ENCODE measurements at places on chromosomes 13 and 19.
A peak's percentile ranks its signal among the peaks of the same experiment; 100 is the strongest.

DNA sequence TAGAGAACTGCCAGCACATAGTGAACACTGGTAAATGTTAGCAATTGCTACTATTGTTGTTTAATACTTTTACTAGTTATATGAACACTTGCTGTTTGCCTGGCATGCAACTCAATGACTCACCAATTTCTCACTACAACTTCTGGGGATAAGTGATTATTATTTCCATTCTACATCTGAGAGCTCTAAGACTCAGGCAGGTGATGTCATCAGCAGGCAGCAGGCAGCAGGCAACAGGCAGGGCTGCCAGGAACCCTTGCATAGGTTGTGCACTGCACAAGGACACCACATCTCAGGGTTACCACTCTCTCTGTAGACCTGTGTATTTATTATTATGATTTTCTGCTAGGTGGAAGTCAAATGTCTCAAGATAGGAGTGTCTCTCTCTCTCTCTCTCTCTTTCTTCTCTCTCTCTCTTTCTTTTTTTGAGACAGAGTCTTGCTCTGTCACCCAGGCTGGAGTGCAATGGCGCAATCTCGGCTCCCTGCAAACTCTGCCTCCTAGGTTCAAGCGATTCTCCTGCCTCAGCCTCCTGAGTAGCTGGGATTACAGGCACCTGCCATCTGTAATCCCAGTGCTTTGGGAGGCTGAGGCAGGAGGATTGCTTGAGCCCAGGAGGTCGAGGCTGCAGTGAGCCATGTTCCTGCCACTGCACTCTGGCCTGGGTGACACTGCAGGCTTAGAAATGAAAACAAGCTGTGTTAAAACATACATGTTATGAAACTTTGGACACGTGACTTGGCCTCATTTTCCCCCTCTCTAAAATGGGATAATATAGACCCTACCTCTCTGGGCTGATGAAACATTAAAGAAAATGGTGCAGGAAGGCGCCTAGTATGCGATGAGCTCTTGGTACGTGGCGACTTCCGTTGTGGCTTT, 22.7 kb downstream of the HPN start:
- DNase-seq: no peak

DNA sequence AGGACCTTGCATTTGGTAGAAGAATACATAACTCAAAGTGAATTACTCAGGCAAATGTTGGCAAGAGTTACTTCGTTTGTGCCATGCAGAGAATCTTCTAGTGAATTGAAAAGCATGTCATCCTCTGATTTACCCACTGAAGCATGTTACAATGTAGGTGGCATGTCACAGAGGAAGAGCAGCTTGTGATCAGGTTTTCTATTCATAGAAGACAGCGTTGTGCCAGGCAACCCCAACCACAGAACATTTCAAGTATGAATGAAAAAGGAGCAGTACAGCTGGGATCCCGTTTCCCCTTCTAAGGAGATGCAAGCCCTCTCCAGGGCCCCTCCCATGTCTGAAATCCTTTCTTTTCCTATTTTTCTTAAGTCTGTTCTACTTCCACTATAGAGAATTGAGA, 6.0 kb upstream of the KATNAL1 start:
- no peak for DNase-seq

DNA sequence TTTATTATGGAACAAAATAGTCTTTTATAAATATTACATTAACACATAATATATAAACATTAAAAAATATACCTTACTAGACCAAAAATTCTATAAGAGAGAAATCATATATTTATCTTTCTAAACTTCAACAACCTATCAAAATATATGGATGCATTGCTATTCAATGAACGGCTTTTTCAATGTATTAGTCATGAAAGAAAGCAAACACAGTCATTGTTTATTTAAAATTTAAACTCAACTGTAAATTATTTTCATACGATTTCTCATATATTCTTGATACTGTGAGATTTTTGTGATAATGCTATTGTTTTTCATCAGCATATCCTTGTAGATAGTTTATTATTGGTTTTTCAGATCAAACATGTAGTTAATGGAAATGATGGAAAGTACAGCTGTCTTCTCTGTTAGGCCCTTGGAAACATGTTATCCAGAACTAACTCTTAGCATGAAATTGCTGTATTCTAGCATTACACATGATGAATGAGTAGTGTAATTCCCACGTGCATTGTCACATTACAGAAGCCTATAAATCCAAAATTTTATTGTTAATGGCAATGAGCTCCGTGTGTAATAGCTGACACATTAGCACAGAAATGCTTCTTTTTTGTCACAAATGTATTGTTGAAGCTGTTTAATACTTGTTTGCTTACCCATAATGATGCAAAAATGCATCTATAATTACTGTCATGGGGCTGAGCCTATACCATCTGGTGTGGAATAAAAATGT, 1639.9 kb downstream of the SLITRK5 start:
- no peak for DNase-seq

DNA sequence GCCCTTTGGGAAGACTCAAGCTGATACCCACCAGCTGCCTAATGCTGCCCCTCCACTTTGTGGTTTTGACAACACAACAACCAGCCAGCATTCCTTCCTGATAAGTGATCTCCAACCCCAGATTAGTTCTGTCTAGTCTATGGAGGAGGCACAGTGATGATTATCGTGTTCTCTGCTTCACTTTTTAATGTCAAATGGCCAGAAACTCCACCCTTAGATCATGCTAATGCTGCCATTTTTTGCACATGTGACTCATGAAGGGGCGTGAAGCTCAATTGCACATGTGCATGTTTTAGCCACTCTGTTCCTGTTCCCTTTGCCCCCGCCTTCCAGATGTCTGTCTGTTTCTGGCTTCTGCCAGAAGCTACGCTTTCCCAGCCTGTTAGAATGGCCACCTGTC, 199.8 kb downstream of the COG6 start:
- no peak for DNase-seq

- DNase-seq: no peak
Observed at GRCh38 chr13:46143184-46143701, 38.4 kb upstream of the CPB2 start.

GRCh38 chr13:113064000-113064533, 41.5 kb upstream of the F7 start:
- DNase-seq: no peak

GRCh38 chr13:112875627-112876026, 93.4 kb upstream of the MCF2L start:
- DNase-seq: no peak

DNA sequence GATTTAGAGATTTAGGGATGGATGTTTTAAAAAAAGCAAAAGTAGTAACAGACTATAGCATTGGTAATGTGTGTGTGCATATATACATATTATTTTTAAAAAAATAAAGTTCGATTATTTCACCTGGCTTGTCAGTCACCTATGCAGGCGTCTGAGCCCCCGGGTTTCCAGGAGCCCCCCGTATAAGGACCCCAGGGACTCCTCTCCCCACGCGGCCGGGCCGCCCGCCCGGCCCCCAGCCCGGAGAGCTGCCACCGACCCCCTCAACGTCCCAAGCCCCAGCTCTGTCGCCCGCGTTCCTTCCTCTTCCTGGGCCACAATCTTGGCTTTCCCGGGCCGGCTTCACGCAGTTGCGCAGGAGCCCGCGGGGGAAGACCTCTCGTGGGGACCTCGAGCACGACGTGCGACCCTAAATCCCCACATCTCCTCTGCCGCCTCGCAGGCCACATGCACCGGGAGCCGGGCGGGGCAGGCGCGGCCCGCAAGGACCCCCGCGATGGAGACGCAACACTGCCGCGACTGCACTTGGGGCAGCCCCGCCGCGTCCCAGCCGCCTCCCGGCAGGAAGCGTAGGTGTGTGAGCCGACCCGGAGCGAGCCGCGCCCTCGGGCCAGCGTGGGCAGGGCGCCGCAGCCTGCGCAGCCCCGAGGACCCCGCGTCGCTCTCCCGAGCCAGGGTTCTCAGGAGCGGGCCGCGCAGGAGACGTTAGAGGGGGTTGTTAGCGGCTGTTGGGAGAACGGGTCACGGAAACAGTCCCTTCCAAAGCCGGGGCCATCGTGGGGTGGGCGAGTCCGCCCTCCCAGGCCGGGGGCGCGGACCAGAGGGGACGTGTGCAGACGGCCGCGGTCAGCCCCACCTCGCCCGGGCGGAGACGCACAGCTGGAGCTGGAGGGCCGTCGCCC, 840 bp upstream of the CCNA1 start:
- no peak for DNase-seq

DNA sequence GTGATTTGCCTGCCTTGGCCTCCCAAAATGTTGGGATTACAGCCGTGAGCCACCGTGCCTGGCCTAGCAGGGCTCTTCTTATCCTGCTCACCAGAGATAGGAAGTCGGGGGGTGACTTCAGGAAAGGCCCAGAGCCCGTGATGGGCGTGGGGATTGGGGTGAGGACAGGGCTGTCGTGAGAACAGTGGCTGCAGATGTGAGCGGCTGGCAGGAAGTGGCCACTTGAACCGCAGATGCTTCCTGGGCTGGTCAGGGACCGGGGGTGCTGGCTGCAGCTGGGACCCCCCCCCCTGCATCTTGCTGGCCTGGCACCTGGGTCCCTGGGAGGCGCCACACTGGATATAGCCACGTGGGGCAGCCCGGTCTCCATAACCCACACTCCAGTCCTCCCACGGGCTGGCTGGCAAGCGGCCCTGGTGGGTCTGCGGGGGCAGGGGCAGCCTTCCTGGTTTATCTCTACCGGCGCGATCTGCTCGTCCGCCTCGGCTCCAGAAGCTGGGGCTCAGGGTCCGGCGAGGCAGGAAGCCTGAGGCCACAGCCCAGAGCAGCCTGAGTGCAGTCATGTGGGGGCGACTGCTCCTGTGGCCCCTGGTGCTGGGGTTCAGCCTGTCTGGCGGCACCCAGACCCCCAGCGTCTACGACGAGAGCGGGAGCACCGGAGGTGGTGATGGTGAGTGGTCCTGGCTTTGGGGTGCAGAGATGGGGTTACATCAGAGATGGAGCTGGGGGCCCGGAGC, at the start of gene F2RL3:
TSS of gene F2RL3 (plus strand) at position 371 of the 737 bp plus-strand sequence. CDS start at position 562, 191 bp downstream.
- no peak for DNase-seq

DNA sequence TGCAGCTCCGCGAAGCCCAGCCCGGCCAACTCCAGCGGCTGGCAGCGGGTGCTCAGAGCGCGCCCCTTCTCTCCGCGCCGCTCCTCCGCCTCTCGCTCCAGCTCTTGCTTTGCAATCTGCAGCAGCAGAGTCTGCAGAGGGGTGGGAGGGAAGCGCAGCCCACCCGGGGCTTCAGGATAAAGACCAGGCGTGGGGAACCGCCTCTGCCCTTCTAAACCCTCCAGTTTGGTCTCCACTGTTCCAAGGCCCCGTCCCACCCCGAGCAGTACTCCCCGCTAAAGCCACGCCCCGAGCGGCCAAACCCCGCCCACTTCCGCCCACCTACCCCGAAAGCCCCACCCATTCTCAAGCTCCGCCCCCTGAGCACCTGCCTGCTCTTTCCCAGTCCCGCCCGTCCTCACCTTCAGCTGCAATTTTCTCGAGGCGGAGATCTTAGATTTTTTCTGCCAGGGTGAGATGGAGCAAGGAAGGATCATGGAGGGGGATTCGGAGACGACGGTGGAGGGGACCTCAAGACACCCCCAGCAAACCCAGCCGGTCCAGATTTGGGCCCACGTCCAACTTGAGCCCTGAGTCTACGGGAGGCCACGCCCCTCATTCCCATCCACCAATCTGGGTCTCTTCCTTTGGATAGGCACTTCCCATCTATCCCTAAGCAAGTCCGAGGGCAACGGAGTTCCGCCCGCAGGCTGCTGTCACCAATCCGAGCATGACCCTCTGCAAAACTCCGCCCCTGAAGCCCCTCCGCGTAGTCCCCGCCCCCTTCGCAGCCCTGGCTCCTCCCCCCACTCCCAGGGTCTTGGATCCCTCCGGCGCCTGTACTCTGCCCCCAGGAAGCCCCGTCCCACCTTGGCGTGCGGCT, 1.1 kb downstream of the TNNI3 start:
- peak; percentile 28 for DNase-seq

DNA sequence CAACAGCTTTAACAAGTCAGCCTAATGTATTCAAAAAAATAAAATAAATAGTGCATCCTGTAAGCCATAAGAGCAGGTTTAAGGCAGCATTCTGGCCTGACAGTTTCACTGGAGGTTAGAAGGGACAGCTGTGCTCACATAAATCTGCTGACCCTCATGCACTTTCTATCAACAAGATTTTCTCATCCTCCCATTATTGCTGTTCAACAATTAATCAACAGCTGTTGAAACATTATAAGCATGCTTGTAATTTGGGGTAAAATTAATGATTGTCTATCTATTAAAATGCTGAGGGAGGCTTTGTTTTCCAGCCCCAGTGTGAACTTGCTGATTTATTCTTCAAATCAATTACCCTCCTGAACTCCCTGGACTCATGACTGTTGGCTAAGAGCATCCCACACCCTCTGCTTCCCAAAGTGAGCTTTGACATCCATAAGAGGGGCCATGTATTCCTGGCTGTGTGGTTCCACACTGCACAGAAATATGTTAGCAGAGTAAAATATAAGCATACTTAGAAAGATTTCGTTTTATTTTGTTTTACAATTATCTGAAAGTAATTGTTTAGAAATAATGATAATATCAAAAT, 492.4 kb downstream of the EFNB2 start:
- DNase-seq: no peak

DNA sequence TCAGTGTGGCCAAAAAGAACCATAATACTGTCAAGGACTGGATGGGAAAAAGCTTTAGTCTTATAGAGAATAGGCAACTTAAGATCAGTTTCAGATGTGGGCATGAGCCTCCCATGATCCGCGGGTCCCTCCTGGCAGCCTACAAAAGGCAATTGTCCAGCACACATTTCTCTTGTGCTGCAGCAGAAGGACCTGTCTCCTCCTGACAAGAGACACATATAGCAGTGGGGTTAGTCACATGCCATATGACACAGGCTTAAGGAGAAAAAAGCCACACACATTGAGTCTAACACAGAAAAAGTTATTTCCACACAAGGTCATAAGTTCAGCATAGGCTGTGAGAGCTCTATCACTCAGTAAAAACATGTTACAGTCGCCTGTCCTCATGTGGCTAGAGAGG, 1378.7 kb upstream of the PRR20A start:
- DNase-seq: no peak

DNA sequence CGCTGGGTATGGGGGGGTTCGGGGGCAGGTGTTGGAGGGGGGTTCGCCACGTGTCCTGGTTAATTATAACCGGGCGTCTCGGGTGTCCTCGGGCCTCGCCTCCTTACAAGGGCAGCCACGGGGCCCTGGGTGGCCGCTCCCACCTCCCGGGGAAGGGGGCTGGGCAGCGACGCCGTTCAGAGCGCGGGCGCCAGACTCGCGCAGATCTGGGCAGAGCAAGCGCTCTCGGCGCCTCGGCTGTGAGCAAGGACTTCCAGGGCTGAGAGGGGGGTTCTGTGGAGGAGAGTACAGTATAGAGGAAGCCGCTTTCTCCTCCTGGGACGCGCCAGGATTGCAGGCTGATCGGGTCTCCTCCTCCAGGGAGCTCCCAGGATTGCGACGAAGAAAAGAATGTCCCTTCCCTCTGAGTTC, 1.0 kb upstream of the CKM start:
- no peak for DNase-seq

All from NCI-H1092 (cell line).